ENCODE measurements at places on chromosomes 1 and 21.

DNA sequence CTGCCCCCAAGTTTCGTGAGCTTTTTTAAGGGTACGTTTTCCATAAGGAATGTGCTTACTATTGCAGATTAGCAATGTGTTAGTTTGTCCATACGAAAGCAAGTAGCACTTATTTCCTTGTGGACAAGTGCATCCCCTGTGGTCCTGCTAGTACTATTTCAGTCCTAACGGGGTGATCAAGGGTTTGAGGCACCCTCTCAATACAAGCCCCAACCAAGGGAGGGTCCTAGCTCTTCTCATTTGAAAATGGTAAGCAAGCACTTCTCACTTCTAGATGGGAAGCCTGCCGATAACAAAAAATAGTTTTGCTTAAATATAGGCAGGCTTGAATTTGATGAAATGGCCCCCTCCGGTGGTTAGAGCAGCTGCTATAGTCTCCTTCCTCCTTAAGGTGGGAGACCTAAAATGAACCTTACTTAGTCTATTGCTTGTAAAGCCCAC is 64.0 kb upstream of the HMCN1 start:
- peak; percentile 11 for DNase-seq

DNA sequence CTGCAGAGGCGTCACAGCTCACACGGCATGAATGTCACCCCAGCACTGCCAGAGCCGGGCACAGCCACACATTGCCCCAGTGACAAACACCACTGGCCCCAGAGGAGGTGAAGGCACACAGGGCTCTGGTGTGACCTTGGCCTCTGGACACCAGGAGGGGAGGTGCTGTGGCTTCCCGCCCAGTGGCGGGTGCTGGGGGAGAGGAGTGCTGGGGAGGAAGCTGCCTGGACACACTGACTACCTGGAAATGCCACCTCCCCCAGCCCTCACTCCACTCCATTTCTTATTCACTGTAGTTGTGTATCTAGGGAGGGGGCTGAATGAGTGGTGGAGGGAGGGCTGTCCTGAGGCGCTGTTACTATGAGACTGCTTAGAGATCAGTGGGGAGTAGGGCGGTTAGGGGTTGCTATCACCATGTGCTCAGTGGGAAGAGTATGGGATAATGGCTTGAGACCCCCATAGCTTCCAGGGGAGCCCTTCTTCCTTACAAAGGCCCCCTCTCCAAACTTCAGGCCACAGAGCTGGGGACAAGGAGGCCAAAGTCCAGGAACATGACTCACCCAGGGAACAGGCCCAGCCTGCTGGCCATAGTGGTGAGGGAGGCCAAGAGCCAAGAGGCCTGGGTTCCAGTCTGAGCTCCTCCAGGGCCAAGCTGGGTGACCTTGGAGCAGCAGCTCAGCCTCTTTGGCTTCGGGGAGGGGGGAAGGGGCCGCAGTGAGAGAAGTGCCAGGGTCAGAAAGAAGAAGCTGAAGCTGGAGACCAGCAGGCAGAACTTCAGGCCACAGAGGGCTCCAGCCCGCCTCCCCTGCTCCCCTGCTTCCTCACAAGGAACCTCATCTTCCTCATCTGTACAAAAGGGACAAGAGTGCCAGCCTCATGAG is 40.1 kb downstream of the AHDC1 start:
- no peak for DNase-seq

DNA sequence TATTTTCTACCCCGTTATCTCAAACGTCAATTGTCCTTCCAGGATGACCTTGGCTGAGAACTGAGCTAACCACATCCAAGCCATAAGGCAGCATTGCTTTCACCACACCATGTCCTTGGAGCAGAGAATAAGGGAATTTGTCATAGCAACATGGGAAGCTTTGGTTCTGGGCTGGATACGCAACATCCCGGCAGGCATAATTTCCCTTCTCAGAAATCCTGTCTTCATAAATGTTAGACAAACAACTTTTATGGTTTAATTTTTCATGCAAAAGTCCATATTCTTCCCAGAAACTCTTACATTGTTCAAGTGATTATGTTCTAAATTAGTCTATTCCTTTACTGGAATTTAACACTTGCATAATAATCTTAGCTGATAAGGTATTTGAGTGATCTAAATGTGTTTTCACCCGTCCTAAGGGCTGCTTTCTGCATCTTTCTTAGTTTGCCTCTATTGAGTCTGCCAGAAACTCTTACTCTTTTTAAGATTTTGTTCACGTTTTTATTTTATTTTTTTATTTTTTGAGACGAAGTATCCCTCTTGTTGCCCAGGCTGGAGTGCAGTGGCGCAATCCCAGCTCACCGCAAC is 51.8 kb downstream of the KCNJ15 start:
- DNase-seq = no peak

DNA sequence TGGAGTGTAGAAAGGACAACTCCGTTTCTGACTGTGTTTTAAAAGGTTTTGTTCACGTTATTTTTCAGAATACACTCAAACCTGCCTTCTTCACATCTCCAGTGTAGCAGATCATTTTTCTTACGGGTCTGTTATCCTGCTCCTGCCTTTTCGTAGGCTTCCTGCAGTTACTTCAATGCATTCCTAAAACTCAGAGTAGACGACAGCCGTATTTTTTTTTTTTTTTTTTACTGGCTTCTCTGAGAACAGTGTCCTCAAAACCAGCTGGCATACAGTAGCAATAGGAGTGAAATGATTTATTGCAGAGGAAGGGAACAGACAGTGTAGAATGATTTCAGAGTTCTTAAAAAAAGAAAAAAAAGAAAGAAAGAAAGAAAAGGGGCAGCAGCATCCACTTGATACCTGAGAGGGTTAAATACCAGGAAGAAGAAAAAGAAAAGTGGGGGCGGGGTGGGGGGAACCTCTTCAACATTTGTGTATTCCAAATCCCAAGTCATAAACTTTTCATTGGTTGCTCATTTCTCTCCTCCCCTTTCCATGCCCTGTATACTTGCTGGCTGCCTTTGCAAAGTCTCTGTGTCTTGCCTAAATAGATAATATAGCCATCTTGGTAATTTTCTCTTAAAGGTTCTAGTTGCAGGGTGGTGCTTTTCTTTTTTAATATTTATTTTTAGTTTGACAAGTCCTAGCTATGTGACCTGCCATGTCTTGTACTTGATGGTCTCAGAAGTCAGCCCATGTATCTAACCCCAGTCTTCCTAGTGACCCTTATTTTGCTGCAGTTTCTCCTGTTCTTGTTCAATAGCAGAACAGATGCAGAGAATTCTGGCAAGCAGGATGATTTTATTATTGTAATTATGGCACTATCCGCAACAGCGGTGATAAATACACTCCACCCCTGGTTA is 2.8 kb downstream of the TGFB2 start:
- DNase-seq = no peak

DNA sequence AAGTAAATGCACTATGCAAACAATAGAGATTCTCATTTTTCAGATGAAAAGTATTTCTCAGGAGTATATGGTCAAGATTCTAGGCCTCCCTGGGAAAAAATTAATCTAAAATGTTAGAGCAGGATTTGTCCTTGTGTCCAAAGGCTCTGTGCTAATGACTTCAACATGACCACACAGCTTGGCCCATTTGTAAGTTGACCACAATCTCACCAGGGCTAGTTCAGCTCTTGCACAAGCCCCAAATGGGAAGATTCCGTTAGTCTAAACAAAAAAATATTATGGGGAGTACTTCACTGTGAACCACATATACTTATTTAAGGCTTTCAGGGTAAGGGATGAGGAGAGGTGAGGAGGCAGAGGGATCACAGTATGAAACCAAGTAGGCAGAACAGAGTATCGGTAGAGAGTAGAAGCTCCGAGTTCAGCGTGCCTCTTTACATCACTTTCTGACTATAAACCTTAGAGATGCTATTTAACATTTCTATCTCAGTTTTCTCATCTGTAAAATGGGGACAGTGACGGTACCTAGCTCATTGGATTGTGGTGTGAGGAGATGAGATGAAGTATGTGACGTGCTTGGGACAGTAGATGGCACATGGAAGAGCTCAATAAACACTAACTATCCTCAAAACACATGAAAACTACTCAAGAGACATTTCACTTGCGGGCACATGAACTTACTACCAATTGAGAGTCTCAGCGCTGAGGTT is 37.8 kb upstream of the CTTNBP2NL start:
- no peak for DNase-seq

GRCh38 chr1:107442551-107442950 is 301.7 kb downstream of the NTNG1 start:
- no peak for DNase-seq

DNA sequence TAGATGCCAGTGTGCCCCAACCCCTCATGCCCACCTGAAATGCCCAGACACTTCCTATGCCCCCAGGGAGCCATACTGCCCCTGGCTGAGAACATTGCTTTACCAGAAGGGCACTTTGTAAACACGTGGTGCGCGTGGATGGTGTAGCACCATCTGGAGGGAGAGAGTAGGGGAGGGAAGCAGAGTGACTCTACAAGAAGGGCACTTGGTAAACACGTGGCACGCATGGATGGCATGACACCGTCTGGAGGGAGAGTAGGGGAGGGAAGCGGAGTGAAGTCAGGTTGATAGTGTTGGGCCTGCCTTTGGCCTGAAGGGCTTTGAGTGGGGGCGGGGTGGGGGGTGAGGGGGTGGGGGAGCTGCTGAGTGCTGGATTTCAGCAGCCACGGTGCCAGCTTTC is 324.0 kb upstream of the VAMP3 start:
- DNase-seq = no peak

GRCh38 chr21:43718872-43719747 is at the start of gene PDXK:
Gene PDXK, plus strand, starts transcription at chr21:43719129. Its CDS starts 166 bp downstream, at chr21:43719295.
- peak; percentile 50 for DNase-seq

GRCh38 chr1:10383630-10384029 is 15.2 kb upstream of the PGD start:
- no peak for DNase-seq

Measured in hippocampal formation (tissue), 2 donors.